ENCODE measurements at places on chromosomes 5 and 9.

GRCh38 chr5:43425983-43426382 lies 13.8 kb upstream of the CCL28 start:
- DNase-seq: peak; percentile 57

DNA sequence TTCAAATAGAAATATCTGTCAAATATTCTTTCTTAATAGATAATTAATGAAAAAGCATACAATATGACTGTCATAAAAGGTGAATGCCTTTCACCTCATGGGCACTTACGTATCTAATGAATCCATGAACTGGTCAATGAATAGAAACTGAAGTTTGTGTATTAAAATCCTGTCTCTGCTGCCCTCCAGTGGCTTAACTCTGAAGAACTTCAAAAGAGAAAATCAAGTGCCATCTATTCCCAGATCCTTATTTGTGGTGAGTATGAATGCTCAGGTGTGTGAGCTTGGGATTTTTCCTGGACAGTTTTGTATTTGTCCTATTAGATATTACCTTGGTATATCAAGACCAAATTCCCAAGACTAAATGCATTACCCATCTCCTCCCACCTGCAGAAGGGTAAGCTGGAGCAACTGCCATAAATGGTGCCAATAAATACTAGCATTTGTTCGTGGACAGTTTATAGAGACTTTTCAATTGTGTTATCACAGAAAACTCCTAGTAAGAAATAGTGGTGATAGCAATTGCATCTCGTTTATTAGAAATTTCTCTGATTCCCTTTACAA lies 44.0 kb upstream of the SVEP1 start:
- peak; percentile 59 for DNase-seq

DNA sequence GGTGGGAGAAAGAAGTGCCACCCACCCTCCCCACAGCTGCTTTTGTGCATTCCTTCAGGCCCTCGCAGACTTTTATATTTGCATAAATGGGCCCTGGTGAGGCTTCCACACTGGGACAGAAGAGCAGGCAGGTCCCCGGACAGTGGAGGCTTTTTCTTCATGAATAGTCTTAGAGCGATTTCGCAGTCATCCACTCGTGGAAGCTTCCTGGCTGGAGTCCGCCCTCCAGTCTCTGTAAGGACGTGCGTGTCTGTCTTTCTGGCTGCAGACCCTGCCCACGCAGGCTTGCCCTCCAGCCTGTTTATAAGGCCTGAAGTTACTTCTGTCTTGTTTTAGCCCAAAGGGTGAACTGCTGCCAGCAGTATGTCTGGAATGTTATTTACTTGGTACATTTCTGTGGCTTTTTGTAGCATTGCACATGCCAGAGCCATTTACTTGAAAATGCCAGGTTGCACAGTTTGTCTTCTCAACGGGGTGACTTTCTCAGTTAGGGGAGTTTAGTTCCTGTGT lies 195.7 kb downstream of the AOPEP start:
- DNase-seq: peak; percentile 98

- peak; percentile 27 for DNase-seq
Measured at GRCh38 chr5:173383711-173384110, 55.5 kb upstream of the STC2 start.

GRCh38 chr5:137385064-137385463 lies 114.1 kb downstream of the SPOCK1 start:
- no peak for DNase-seq

- DNase-seq: no peak
Measured at GRCh38 chr5:32551194-32551593, 34.2 kb upstream of the SUB1 start.

GRCh38 chr5:72015103-72015548 lies 92.1 kb upstream of the MAP1B start:
- peak; percentile 66 for DNase-seq

GRCh38 chr5:140239939-140240700 lies 62.8 kb downstream of the PFDN1 start:
- peak; percentile 66 for DNase-seq

GRCh38 chr9:81174023-81174422 lies 515.3 kb downstream of the TLE1 start:
- no peak for DNase-seq

- no peak for DNase-seq
Measured at GRCh38 chr9:21684231-21684630, 118.2 kb upstream of the MTAP start.

GRCh38 chr5:56837381-56837780 lies 22.0 kb downstream of the MAP3K1 start:
- DNase-seq: no peak

DNA sequence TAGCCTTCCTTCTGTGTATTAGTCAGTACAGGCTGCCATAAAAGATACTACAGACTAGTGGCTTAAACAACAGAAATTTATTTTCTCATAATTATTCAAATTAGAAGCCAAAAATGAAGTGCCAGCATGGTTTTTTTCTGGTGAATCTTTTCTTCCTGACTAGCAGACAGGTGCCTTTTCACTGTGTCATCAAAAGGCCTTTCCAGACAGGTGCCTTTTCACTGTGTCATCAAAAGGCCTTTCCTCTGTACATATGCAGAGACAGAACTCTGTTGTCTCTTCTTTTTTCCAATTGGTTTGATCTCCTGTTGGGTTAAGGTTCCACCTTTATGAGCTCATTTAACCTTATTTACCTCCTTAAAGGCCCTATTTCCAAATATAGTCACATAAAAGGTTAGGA lies 599.9 kb downstream of the ISL1 start:
- DNase-seq: no peak

DNA sequence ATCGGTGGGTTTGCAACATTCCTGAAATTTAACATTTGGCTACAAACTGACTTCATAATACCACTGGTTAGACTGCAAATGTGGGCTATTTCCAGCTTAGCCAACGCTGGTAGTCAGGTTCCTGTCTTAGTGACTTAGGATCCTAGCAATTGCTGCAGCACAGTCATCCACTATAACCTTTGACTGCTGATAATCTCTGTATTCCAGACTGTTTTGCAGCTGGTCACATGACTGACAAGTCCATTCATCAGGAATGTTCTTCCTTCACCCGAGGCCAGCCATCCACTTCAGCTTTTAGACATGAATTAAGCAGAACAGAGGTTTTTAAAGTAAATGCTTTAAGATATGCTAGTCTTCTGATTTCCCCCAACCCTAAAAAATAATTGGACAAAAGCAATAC lies 425.9 kb upstream of the MPDZ start:
- DNase-seq: peak; percentile 67

GRCh38 chr5:5290674-5291334 lies 131.7 kb upstream of the ICE1 start:
- no peak for DNase-seq

DNA sequence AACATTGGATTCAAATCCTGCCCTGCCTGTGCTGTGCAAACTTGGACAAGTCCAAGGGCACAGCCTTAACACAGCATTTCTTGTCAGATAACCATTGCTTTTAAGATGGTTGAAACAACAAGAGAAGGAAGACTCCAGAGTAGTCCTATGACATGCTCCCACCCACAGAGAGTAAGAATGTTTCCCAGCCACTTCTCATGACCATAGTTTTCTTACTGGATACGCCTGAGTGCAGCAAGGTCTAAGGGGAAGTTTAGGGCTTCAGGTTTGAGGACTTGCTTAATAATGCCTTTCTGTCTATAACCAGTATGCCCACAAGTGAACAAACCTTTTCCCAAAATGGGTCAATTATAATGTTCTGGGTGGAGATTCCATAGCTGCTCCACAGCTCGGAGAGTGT lies 126.4 kb downstream of the SLF1 start:
- DNase-seq: no peak

- DNase-seq: peak; percentile 67
Measured at GRCh38 chr9:109975574-109976295, 195.7 kb downstream of the PALM2AKAP2 start.

GRCh38 chr9:124110307-124110915 lies 98.8 kb downstream of the LHX2 start:
- peak; percentile 75 for DNase-seq

DNA sequence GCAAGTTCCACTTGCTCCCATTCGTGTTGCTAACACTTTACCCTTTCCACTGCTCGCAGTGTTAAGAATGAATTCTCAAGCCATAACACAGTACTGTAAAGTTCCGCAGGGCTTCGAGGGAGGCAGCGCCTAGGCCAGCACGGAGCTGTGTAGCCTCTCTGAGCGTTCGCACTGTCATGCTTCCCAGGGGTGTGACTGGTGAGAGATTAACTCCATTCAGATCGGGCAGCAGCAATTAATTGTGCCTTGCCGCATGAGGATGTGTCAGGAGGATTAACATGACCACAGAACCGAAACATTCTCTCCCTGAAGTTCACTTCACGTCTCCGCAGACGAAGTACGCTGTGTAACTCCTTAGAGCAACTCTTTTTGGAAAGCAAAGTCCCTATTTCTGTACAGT lies 23.2 kb downstream of the ZBTB34 start:
- DNase-seq: no peak

GRCh38 chr9:74556685-74557084 lies 59.5 kb downstream of the RORB start:
- no peak for DNase-seq

GRCh38 chr5:1101961-1102713 lies 9.7 kb downstream of the SLC12A7 start:
- no peak for DNase-seq

DNA sequence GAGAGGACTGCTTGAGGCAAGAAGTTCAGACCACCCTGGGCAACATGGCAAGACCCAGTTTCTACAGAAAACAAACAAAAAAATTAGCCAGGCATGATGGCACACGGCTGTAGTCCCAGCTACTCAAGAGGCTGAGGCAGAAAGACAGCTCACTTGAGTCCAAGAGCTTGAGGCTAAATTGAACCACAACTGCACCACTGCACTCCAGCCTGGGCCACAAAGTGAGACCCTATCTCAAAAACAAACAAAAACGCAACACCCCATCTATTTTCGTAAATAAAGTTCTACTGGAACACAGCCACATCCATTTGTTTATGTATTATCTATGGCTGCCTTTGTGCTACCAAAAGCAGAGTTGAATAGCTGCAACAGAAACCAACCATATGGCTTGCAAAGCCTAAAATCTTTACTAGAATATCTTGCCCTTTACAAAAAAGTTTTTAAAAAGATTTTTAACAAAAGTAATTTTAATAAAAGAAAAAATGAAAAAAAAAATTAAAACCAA lies 67.5 kb downstream of the SETX start:
- no peak for DNase-seq

DNA sequence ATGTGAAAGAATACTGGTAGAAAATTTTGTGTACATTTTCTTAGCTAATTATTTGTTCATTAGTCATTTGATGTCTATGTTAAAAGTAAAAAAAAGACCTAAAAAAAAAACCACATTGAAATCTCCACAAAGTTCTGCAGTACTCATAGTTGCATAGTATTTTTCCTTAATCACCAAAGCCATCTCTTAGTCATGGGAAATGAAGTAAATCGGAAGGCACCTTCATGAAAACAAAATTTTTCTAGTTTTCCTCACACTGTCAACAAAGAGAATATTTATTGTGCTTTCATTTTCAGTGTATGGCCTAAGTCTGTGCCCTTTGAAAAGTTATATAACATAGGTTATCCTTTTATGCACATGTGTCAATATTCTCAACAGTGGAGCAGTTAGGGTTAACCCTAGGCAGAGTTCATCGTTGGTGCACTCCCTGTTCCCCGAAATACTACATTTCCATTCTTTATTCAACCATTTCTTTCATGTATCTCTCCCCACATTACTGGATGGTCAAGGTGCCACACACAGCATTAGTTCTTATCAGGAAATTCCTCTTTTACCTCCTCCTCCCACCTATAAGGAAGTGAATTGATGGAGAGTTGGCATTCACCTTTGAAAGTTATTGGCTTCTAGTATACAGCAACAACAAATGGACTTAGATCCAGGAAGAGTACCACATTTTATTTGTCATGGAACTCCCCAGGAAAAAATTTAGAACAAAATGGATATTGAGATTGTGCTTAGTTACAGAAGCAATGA lies 93.1 kb downstream of the NUDT12 start:
- no peak for DNase-seq

DNA sequence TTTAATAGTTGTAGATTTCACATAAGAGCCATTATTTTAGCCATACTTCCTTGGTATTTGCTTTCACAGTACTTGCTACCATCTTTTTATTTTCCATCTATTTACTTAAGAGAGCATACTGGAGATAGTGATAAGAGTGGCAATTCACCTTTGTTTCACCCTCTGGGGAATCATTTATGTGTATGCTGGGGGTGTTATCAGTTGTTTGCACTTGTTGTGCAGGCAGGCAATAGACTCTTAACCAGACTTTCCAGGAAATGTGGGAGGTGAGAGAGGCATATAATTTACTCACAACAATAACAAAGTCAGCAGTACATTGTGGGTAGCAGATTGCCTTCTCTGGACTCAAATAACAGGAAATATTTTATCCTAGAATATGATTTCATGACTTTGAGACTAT lies 1018.3 kb downstream of the CDH12 start:
- DNase-seq: no peak

DNA sequence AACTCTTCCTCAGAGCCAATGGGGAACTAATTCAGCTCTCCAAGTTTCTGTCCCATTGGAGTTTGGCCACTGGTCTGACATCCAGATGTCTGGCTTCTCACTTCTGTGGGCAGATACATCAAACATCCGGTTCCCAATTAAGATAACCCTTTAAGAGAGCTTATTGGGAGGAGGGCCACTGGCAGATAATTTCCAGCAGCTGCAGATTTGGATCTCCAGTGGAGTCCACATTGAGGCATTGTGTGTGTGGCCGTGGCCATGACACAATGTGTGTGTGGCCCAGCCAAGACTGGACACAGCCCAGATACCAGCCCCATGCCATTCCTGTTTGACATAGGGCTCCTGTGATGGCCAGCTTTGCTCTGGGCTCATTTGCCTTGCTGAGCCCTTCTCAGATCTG lies 110.5 kb upstream of the MAP1B start:
- no peak for DNase-seq

GRCh38 chr5:167968837-167969236 lies 322.6 kb upstream of the WWC1 start:
- DNase-seq: peak; percentile 74

- DNase-seq: peak; percentile 18
Measured at GRCh38 chr5:117590944-117591343, 1016.3 kb upstream of the SEMA6A start.

DNA sequence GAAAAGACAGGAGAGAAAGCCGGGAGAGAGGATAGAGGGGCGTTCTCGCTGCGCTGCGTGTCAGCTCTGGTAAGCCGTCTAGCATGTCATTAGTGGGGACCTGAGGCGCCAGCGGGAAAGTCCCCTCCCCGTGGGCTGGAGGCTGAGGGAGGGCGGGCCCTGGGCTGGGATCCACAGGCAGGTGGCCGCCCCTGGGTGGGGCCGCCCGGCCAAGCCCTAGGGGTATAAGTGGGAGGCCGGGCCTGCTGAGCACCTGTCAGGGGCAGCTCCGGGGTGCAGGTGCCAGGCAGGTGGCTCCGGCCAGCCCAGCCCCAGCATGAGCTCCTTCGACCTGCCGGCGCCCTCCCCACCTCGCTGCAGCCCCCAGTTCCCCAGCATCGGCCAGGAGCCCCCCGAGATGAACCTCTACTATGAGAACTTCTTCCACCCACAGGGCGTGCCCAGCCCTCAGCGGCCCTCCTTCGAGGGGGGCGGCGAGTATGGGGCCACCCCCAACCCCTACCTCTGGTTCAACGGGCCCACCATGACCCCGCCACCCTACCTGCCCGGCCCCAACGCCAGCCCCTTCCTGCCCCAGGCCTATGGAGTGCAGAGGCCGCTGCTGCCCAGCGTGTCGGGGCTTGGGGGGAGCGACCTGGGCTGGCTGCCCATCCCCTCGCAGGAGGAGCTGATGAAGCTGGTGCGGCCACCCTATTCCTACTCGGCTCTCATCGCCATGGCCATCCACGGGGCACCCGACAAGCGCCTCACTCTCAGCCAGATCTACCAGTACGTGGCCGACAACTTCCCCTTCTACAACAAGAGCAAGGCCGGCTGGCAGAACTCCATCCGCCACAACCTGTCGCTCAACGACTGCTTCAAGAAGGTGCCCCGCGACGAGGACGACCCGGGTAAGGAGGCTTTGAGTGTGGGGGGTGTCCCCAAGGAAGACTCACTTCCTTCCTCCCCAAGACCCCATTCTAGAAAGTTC lies at the start of gene FOXI1:
TSS of gene FOXI1 (plus strand) at position 256 of the 970 bp plus-strand sequence. CDS start at position 317, 61 bp downstream.
- no peak for DNase-seq
